Stimulated activated CD8-positive, alpha-beta memory T cell treated with anti-CD3 and anti-CD28 coated beads, Interleukin-4, amount 100 ng/mL, for 24 hours (primary cell): ENCODE measurements at places on chromosomes 6 and 20.

GRCh38 chr6:167848783-167849182 is 22.1 kb downstream of the AFDN start:
- no peak for DNase-seq

DNA sequence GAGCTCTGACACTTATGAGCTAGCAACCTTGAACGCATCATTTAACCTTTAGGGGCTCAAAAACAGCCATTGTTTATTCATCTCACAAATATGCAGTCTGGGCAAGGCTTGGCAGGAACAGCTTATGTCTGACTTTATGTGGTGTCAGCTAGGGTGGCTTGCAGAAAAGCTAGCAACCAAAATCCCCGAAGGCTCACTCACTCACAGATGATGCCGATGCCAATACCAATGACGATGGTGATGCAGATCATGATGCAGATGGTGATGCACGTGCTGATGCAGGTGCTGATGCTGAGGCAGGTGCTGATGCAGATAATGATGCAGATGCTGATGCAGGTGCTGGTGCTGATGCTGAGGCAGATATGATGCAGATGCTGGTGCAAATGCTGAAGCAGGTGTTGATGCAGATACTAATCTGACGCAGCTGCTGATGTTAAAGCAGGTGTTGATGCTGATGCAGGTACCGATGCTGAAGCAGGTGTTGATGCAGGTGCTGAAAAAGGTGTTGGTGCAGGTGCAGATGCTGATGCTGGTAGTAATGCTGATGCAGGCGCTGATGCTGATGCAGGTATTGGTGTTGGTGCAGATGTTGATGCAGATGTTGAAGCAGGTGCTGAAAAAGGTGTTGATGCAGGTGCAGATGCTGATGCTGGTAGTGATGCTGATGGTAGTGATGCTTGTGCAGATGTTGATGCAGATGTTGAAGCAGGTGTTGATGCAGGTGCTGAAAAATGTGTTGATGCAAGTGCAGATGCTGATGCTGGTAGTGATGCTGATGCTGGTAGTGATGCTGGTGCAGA is 195.6 kb downstream of the NFATC2 start:
- DNase-seq = no peak

DNA sequence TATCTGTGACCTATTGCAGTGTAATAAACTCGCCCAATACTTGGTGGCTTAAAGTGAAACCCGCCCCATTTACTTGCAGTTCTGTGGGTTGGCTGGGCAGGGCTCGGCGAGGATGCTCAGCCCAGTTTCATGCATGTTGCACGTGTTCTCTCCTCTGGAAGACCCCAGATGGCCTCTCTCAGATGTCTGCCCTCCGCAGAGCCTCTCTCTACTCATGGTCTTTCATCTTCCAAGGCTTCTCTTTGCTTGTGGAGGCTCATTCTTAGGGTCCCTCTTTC is 251.4 kb downstream of the SOD2 start:
- no peak for DNase-seq

- peak; percentile 84 for DNase-seq
Observed at GRCh38 chr20:3795511-3796468, at the start of gene CDC25B. Gene CDC25B (plus strand): TSS chr20:3796310. CDS start chr20:3796532, 222 bp downstream.

GRCh38 chr6:20279051-20279450 is 66.8 kb upstream of the MBOAT1 start:
- DNase-seq = no peak

GRCh38 chr6:25297039-25297441 is 17.9 kb downstream of the CARMIL1 start:
- no peak for DNase-seq

DNA sequence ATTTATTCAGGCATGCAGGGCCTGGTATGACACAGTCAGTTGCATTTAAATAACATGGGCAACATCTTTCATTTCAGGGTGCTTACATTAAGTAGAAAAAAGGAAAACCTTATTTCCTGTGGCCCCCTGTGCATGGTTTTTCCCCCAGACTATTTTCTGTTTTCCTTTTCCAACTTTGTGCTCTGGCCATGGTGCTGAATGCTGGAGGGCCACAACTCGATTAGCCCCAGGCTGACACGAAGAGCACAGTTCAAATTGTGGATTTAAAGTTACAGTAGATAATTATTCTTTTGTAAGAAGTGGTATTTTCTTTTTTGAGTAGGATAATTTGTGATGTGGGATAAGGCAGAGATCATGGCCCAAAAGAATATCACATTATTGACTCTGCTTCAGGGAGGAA is 332.0 kb downstream of the HAO1 start:
- no peak for DNase-seq

DNA sequence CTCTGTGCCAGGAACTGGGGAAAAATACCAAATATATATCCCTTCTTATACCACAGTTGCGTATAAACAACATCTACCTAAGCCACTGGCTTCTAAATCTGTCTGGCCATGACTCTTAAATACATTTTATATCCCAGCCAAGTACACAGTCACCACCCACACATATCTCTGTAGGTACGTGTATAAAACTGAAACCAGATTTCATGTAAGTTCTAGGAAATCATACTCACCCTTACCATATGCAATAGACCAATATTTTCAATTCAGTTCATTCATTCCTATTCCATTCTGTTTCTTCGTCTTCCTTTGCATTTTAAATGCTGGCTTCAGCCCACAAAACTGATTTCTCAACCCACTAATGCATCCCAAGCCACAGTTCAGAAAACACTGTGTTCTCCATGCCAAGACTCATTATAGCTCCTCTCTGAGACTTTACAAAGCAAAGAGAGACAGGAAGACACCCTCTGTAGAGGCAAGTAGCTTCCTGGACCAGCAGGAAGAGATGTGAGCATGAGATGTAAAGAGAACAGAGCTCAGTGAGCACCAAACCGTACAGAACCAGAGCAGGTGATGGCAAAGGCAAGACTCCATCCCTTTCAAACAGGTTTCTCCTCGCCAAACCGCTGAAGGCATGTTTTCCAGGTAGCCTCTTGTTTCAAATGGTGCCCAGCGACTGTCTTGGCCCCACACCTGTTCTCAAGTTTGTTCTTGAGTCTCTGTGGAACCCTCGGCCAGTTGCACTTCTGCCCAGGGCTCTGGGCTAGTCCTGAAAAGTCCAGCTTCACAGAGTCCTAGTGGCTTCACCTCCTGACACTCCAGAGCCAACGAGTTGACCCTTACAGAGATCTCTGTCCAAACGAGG is 18.7 kb downstream of the FAM50B start:
- no peak for DNase-seq

GRCh38 chr6:144383336-144383735 is 98.2 kb downstream of the UTRN start:
- DNase-seq = no peak

DNA sequence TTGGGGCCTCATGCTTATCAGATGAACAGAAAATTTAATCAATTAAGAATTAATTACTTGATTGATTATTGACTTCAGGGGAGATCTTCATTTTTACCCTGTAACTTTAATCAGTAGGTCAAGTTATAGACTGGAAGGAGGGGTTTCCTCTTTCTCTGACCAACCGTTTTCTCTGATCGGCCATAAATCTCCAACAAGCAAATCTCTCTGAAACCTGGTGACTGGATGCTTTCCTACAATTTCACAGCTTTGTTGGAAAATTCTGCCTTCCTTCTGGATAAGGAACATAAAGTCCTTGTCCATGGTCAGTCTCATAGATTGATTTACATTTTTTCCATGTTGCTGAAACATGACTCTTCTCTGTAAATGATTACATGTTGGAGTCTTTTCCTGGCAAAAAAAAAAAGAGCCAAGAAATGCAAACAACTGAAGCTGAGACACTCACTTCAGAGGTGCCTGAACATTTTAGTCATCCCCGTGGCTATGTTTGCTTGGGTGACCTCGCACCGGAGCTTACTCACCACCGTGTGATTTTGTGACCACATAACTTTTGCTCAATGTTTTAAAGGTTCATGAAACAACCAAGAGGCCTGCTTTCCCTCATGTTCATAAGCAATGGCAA is 31.0 kb downstream of the IRF4 start:
- DNase-seq = no peak

- DNase-seq = no peak
Observed at GRCh38 chr6:50380406-50381098, 330.8 kb upstream of the DEFB112 start.

DNA sequence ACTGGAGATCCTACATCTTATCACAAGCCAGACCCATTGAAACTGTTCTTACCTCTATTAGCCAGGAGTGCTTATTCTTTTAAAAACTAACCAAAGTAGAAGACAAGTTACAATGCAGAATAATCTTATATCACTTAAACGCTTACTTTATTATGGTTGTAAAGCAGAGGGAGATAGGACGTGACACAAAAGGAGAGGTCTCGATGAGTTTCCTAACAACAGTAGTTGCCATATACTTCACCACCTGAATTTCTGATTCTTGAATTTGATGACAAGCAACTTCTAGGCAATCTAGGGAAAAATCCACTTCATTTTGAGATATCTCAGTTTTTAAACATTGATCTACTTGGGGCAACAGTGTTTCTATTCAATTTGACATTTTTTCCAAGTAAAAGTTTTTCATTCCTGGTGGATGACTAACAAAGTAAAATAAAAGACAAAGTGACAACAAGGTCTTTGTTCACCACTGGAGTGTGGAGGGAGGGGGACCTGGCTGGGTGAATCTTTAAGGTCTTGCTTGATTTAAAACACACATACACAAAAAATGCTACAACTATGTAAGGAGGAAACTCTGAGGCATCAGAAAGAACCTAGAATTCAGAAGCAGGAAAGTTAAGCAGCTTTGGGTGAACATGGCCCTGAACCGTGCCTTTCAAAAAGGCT is 110.9 kb downstream of the SMLR1 start:
- DNase-seq = no peak

GRCh38 chr20:40422656-40423055 is 266.4 kb downstream of the MAFB start:
- DNase-seq = no peak

GRCh38 chr20:33211817-33212424 is 5.2 kb upstream of the BPIFA3 start:
- no peak for DNase-seq

DNA sequence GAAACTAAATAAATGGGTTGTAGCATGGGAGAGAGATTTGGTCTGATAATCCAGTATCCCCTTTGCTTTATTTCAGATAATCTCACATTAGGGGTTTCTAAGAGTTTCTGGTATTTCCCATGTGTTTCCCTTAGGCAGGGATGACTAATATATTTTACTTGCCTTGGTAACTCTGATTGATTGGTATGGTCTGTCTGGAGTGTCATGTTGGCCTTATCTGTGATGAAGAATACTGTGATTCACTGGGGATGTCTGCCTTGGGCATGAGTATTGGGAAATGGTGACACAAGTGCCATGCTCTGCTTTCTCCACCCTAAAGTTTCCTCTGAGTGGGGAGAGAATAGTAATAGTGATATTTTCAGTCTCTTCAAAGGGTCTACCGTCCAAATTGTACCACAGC is 10.1 kb downstream of the SLC22A2 start:
- DNase-seq = no peak

DNA sequence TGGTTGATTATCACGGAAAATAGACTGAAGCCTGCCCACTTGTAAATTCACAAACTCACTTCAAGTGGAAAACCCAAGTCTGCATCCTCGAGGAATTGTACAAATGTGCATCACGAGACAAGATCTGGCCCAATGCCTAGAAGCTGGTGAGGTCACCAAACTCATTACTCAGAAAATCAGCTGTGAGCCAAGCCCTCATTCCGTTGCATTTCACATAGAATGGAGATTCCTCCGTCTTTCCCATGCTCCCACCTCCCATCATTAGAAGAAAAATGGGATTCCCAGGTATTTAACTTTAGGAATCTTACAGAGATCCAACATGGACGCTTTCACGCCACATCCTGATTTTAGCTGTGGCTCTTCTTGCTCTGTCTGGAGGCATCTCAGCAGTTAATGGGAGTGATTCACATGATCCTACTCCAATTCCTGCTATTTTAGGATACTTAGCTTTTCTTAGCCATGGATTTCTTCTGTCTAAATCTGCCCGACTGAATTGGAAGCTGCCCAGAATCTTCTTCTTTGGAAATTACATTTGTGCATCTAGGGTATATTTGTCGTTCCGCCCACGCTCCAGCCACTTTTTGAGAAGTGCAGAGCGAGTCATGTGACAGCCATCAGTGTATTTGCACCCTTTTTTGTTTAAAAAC is 68.7 kb upstream of the STMND1 start:
- DNase-seq = no peak

- no peak for DNase-seq
Observed at GRCh38 chr6:118319894-118320649, 228.0 kb upstream of the PLN start.

- no peak for DNase-seq
Observed at GRCh38 chr20:38345643-38346042, 639 bp upstream of the LBP start.

- peak; percentile 68 for DNase-seq
Observed at GRCh38 chr6:107847844-107848802, 24.0 kb upstream of the SCML4 start.

- no peak for DNase-seq
Observed at GRCh38 chr6:81166770-81167169, 585.7 kb downstream of the TENT5A start.

- DNase-seq = no peak
Observed at GRCh38 chr20:52985687-52986086, 13.5 kb downstream of the TSHZ2 start.

DNA sequence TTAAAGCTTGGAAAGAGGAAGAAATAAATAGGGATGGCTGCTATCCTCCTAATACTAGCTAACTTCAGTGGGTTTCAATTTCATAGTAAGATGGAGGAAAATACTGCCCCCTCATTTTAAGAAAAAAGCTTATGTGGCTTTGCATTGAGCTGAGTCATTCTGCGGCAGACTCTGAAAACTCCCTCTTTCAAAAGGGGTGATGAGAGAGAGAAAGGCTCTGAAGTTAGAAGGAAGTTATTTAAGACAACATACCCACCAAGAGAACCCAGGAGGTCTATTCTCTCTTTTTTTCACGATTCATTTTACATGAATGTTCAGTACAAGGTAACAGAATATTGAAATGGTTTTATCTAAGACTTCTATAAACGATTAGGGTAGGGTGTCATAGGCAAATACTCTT is 4.5 kb downstream of the PRDM13 start:
- DNase-seq = no peak

DNA sequence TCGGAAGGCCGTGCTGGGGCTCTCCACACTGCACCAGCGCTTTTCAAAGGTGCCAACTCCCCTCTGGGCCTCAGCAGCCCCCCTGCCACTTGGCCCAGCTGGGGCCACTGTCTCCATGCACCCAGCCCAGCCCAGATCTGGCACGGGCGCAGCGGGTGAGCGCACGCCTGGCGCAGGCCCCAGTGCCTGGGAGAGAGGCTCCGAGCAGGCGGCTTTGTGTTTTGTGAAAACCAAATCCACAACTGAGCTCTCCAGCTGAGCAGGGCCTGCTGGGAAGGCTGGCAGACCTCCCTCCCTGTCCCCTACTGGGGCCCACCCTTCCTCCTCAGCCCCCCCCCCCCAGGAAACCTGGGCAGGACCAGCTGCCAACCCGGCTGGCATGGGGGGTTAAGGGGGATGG is 17.0 kb downstream of the MDGA1 start:
- no peak for DNase-seq

- DNase-seq = no peak
Observed at GRCh38 chr6:142716097-142716496, 228.9 kb downstream of the HIVEP2 start.

- DNase-seq = no peak
Observed at GRCh38 chr6:154466971-154467679, 43.4 kb downstream of the CNKSR3 start.
